ENCODE measurements at places on chromosomes 13 and 19. TPM values are rescaled to one million over a fixed set of nuclear protein-coding genes. Genes with fewer than 3 reads are reported as not detected.

The TTC9B gene
- total RNA-seq: not detected

The FGF21 gene
- total RNA-seq: not detected

The CEACAM19 gene
- 1.6 TPM for total RNA-seq

The MRI1 gene
- 25.6 TPM for total RNA-seq

The IRGC gene
- total RNA-seq: not detected

The GRIK5 gene
- not detected for total RNA-seq

The C19orf38 gene
- total RNA-seq: not detected

The PGLYRP1 gene
- total RNA-seq: not detected

The GPR108 gene
- 46.4 TPM for total RNA-seq

The ZIC2 gene
- not detected for total RNA-seq

The OR7C1 gene
- not detected for total RNA-seq

The IL4I1 gene
- not detected for total RNA-seq

The C1QTNF9B gene
- not detected for total RNA-seq

The CHMP2A gene
- total RNA-seq: 93.0 TPM

The TMEM255B gene
- total RNA-seq: 1.1 TPM

The STARD13 gene
- 14.7 TPM for total RNA-seq

The PRKD2 gene
- total RNA-seq: 12.2 TPM

The ADM5 gene
- 0.72 TPM for total RNA-seq

The FPR1 gene
- total RNA-seq: not detected

The OR7A5 gene
- total RNA-seq: not detected

The ZNF506 gene
- total RNA-seq: 11.2 TPM

The KCTD12 gene
- total RNA-seq: 54.6 TPM

The ZFP36 gene
- 47.3 TPM for total RNA-seq

The SWSAP1 gene
- 1.3 TPM for total RNA-seq

The ZNF345 gene
- total RNA-seq: 1.6 TPM

The FFAR2 gene
- not detected for total RNA-seq

The IFT88 gene
- total RNA-seq: 7.9 TPM

The RTBDN gene
- not detected for total RNA-seq

The GPR12 gene
- total RNA-seq: not detected

The TPTE2 gene
- not detected for total RNA-seq

The CABP5 gene
- total RNA-seq: not detected

The PCDH9 gene
- total RNA-seq: 6.1 TPM

The DACH1 gene
- 0.49 TPM for total RNA-seq

The ZNF320 gene
- total RNA-seq: 8.9 TPM
